ENCODE measurements at places on chromosomes 5 and 9.

- DNase-seq: no peak
Measured at GRCh38 chr9:109417585-109418544, 80.2 kb downstream of the PTPN3 start.

GRCh38 chr5:82418608-82418950, 140.4 kb upstream of the RPS23 start:
- no peak for DNase-seq

DNA sequence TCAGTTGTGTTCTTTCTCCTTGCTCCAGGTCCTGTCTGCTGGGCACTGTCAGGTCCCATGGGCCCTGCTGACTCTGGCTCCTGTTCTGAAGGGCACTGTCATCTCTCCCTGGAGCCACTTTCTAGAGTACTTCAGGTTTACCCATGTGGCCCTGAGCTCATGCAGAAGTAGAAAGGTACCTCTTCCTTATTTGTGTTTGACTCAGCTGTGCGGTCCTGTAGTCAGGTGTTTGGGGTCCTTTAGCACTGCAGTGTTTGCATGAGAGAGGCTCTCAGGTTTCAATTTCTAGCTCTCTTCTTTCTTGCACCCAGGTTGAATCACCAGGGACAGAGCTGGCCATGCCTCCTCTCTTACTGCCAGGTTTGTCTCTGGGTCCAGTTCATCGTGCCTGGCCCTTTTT, 71.5 kb downstream of the HSPA4 start:
- DNase-seq: no peak

DNA sequence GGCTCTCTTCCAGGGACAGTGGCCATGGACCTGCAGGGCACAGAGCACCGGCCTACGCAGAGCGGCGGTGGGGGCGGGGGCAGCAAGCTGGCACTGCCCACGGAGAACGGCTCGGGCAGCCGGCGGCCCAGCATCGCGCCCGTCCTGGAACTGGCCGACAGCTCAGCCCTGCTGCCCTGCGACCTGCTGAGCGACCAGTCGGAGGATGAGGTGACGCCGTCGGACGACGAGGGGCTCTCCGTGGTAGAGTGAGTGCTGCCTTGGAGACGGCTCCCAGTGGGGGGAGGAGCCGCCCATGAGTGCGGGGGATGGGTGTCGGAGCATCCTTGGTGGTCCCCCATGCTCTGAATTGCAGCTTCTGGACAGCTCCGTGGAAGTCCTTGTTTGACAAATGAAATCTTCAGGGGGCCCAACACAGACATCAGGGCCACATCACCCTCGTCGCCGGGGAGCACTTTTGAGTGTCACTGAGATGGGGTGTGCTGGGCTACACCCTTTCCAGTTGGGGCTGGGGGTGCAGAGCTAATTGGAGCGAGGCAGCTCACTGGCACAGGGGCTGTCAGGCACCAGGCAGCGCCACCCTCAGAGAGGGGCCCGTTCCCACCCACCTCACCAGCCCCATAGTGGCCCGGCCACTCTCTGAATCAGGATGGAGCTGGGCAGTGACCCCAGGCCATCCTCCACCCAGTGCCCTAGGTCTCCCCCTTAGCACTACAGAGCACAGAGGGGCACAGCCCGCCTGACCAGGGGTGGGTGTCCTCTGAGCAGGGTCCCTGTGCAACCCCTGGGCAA, 70.9 kb downstream of the KCNT1 start:
- DNase-seq: no peak

GRCh38 chr5:56346741-56347535, 113.8 kb upstream of the ANKRD55 start:
- DNase-seq: peak; percentile 44

- DNase-seq: no peak
Measured at GRCh38 chr5:54717459-54717858, 199.9 kb downstream of the SNX18 start.

- DNase-seq: no peak
Measured at GRCh38 chr5:113267361-113267900, 167.4 kb downstream of the TSSK1B start.

- DNase-seq: no peak
Measured at GRCh38 chr5:1782385-1783215, 17.0 kb downstream of the MRPL36 start.

- DNase-seq: no peak
Measured at GRCh38 chr5:158022393-158022792, 163.4 kb upstream of the CLINT1 start.

GRCh38 chr5:141701360-141702119, 19.5 kb upstream of the ARAP3 start:
- no peak for DNase-seq

GRCh38 chr9:83154821-83155220, 91.9 kb upstream of the RASEF start:
- DNase-seq: no peak

- no peak for DNase-seq
Measured at GRCh38 chr9:26786564-26786963, 106.0 kb downstream of the CAAP1 start.

- DNase-seq: peak; percentile 3
Measured at GRCh38 chr5:777756-778161, 6.8 kb downstream of the ZDHHC11B start.

DNA sequence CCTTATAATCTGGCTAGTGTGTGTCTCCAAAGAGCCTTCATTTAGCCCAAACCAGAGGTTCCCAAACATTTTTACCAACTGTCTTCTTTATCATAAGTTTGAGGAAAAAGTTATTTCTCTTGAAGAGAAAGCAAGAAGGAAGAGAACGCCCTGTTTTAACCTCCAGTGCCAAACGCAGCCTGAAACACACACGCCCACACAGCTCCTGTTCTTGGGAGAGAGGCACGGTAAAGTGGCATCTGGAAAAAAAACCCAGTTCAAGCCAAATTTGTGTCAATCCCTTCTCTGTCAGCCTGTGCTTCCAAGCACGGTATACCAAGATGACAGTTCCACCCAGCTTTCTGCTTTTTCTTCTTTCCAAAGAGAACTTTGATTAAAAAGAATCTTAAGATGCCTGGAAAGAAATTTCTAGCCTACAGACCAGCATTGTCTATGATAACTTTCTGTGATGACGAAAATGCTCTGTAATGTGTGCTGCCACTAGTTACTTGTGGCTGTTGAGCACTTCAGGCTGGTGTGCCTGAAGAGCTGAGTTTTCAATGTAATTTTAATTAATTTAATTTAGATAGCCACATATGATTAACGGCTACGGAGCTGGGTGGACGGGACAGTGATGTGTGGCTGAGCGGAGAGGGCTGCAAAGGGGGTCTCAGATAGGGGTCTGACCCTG, 62.3 kb downstream of the ACER2 start:
- no peak for DNase-seq

DNA sequence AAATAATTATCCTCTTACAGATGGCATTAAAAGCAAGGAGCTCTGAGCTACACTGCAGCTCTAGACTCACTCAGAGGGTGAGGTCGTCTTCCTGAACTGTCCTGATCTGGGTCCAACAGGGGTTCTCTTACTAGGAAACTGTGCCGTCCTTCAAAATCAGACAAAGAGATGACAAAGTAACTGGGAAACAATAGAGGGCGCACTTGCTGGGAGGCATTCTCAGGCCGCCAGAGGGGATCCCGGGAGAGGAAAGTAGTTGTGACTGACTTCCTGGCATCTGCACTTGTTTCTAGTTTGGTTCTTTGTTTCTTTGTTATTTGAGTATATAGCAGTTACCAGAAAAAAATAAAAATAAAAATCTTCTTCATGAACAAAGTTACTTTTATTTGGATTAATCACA, 142.9 kb upstream of the MSX2 start:
- no peak for DNase-seq

GRCh38 chr9:29348999-29349398, 1775.7 kb upstream of the C9orf72 start:
- DNase-seq: no peak

GRCh38 chr5:121138495-121138907, 674.4 kb downstream of the PRR16 start:
- no peak for DNase-seq

DNA sequence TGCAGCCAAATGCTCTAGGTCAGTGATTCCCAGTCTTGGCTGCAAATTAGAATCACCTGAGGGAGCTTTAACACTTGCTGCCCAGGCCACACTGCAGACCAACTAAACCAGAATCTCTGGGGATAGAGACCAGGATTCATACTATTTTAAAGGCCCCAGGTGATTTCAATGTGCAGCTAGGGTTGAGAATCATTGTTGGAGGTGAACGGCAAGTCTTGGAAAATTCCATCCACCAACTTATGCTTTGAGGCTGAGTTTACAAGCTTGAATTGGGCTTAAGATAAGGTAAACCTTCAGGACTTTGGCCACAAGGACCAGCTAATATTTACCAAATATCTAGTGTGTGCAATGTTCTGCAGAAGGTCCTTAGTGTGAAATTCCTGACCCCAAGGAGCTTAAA, 27.5 kb downstream of the SLIT3 start:
- no peak for DNase-seq

GRCh38 chr9:89464300-89464901, 33.5 kb downstream of the SEMA4D start:
- no peak for DNase-seq

DNA sequence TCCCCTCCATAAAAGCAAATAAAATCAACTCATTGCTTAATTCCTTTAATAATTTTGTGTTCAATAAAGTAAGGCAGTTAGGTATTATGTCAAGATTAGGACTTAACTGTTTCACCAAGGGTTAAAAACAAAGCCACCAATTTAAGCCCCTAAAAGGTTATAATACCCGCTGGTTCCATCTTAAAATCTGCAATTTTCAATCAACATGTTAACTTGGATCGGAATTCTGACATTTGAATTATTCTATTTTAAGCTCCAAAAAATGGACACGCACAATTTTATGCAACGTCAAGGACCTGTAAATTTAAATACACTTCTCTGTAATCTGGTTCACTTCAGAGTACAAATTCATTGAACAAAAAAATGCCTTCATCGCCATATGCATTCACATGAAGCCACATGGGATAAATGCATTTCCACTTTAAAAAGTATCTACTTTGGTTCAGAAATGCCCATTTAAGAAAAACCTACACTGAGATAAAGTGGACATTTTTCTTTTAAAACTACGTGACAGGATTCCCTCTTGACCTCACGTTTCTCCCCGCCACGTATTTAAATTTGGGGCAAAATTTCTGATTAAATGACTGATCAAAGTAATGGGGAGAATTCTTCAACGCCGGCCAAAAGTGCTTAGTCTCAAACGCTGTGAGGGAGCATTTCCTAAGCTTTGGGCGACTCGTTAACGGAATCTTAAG, 721 bp downstream of the GIN1 start:
- DNase-seq: no peak

DNA sequence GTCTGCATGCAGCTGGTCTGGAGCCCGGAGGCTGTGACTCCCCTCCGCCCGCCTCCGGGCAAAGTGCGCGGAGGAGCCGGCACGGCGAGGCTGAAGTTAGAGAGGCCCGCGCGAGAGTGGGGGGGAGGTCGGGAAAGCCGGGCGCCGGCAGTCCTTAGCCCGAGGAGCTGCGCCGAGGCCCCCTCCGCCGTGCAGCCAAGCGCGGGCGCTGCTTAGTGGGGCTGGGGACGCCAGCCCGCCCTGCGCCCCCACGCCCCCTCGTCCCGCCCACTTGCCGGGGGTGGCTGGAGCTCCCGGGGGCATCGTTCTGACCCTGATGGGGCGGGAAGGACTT, 403 bp downstream of the NINJ1 start:
- peak; percentile 93 for DNase-seq

GRCh38 chr9:124813041-124813440, 36.1 kb downstream of the OLFML2A start:
- no peak for DNase-seq

DNA sequence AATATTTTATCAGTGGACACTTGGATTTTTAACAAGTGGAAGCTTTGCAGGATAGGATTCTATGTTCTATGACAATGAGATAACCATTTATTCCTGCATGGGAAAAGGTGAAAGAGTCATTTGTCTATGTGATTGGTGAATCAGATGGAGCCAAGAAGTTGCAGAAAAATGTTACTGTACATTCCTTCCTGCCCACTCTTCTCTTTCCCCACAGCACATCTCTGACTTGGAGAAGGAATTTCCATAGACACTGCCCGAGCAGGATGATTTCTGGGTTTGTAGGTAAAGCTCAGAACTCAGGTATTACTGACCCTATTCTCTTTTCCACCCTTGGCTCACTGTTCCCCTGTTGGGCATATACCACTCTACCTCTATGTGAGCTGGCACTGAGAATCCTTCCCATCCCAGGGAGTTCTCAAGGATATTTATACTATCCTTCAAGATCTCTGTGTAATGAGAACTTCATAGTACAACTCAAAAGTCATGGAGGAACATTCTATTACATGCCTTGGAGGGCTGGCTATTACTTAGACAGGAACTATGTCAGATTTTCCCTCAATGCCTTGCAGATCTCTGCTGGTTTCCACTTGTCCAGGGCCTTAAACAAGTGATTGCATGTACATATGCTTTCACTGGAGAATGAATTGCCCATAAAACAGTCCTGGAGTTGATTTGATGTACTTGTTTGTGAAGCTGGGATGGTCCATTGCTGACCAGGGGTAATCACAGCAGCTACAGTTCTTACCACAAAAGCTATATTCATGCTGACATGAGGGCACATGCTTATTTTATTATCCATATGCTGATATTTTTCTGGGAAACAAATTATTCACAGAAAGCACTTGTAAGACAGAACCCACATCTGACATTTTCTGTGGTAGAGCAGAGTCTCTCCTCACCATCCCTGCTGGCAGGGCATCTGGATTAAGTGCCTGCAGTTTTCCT, 24.1 kb downstream of the SLC1A3 start:
- DNase-seq: peak; percentile 8

GRCh38 chr9:15529566-15530324, 19.0 kb upstream of the PSIP1 start:
- DNase-seq: no peak

DNA sequence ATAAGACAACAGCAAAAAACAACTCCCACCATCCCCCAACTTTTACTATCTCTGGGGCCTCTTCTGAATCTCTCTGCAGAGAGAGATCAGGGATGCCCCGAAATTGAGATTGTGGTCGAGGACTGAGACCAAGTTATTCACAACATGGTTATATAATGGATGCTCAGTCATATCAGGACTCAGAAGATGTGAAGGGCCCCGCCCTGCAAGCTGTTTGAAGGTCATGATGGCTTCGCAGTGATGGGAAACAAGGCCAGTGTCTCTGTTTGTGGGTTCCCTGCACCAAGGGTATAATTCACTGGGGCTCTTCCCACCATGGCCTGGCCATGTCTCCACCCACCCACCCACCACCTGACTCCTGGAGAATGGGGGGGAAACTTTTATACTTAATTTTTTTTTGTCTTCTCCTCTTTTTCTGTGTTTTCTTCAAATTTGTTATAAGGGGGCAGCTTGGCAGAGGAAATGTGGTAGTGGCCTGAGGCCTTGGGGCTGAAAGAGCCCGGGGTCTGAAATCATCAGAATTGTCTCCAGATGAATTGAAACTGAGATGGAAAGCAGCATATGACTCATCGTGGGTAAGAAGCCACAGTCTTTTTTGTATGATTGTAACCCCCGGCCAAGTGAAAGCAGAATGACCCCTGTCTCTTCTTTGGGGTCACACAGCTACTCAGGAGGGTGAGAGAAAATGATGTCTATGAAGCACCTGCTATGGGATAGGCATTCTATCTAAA, 15.0 kb upstream of the TEX48 start:
- DNase-seq: peak; percentile 31
